ENCODE measurements at places on chromosomes 4 and X.

DNA sequence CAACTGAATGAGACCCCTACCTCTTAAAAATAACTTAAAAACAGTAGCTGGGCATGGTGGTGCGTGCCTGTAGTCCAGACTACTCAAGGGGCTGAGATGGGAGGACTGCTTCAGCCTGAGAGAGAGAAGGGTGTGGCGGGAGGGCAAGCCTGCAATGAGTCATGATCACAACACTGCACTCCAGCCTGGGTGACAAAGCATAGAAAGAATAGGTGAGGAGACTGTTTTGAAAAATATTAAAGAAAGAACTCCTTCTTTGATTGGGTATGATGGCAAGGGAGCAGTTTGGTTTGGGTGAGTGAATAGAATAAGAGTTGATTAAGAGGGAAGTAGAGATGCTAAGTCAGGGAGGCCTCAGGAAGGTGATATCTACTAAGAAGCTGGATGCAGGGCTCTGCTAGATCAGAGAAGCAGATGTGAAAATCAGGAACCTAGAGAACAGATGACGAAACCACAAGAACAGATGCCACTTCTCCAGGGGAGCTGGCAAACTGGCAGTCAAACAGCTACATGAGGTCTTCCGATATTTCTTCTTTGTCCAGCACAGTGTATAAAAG, 318.6 kb downstream of the OPHN1 start:
- no peak for DNase-seq

GRCh38 chrX:78326401-78326800, 1.0 kb downstream of the CYSLTR1 start:
- no peak for DNase-seq

- DNase-seq, result no peak
These were observed 759.6 kb downstream of the RAB28 start for GRCh38 chr4:12724510-12724909.

DNA sequence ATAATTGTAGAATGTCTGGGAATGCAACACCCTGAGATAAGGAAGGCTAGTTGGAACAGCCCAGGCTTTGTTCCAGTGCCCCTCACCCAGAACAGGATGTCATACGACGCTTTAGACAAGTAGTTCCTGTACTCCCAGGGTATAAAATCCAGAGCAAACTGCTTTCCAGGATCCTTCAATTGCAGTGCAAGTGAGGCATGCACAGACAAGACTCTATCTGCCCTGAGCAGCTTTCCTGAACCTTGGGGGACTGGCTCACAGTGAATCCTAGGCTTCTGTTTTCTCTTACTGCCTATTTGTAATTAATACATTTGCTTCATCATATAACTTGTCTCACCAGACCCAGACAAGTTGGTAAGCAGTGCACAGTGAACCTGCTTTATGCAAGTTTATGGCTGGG, 48.4 kb upstream of the IL9R start:
- DNase-seq, result no peak

GRCh38 chrX:13121020-13121555, 76.7 kb upstream of the FAM9C start:
- DNase-seq, result no peak

DNA sequence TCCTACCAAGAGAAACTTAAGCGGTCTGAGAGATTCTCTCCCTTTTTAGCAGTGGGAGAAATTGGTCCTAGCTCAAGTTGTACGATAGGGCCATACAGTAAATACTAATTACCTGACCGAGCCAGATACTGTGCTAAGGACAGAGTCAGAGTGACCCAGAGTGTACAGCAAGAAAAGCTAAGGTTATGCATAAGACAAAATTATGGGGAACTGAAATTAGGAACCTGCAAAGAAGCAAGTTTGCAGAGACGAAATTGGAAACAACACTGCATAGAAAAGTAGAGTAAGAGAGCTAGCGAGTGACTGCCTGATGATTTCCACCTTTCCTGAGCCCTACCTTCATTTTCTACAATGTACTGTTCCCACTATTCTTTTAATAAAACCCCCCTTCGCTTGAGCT, 278.1 kb downstream of the NKX6-1 start:
- no peak for DNase-seq

DNA sequence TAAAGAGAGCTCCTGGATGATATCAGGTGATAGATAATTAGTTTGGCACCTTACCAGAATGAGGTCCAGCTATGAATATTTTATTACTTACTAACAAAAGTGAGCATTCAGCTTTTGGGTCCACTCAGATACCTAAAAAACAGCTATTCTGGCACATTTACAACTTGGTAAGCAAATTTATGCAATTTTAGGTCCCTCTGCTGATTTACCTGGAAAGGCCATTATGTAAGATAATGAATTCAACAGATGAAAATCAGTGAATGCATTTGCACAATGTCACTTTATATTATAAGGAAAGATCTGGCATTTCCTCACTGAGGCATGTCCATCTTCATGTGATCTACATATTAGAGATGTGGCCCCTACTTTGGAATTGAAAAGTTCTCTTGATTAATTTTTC, 517.0 kb downstream of the SPRY1 start:
- no peak for DNase-seq

- no peak for DNase-seq
These were observed 54.4 kb downstream of the RNF150 start for GRCh38 chr4:141078871-141079270.

Data from NCI-H2081 (cell line).